Right renal pelvis (tissue), 4 donors: ENCODE measurements at places on chromosomes 16 and 17. TPM values are rescaled to one million over a fixed set of nuclear protein-coding genes. Genes with fewer than 3 reads are reported as not detected.

Gene MEIOB
- 1.7 TPM for polyA plus RNA-seq

- no peak for DNase-seq
Observed at GRCh38 chr16:6195966-6196365, 1098.4 kb upstream of the EEF2KMT start.

GRCh38 chr16:85664580-85665372 lies 24.0 kb downstream of the GINS2 start:
- no peak for DNase-seq

DNA sequence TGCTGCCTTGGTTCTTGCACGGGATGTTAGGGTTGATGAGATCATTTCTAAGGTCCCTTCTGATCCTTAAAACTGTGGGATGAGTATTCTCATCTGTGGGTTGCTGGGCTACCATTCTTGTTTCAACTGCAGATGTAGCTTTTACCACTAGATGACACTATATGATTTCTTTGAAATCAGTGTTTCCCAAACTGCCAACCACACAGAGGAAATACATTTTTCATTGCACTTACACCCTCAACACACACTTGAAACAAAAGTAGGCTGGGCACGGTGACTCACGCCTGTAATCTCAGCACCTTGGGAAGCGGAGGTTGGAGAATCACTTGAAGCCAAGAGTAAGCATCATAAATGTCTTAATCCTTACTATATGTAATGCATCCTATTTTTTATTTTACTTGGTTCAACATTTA lies 15.3 kb downstream of the LCMT1 start:
- no peak for DNase-seq

DNA sequence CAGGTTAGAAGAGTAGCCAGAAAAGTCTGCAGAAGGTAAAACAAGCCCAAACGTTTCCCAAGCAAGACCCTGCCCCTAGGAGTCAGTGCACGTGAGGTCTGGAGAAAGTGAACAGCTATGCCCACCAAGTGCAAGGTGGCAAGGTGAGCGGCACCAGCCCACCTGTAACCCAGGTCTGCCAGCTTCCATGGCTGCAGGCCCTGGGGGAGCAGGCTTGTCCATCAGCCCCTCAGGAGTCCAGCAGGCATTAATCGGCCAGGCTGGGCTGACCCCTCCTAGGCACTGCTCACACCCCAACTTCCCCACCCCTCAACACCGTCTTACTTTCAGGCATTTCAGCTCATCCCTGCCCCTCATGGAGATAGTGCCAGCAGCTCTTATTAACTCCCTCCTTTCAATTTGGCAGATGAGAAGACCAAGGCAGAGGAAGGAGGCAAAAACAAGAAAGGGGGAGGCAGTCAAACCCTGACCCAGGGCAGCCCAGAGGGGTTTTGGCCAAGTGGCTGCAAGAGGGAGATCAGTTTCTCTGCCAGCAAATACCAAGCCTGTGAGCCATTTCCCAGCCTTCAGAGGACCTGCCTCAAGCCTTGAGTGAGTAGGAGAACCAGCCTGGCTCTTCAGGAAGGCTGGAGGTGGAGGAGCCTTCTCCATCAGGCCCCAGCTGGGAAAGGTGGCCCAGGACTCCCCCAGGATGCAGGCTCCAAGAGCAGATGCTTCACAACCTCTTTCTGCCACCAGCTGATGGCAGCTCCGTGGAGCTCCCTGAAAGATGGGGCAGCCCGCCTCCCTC lies 14.7 kb downstream of the BEAN1 start:
- DNase-seq = no peak

- no peak for DNase-seq
Observed at GRCh38 chr16:10878328-10878643, 1.3 kb downstream of the CIITA start.

Gene RHBDL3
- 1.5 TPM for polyA plus RNA-seq
